Cerebellum (tissue), 4 donors: ENCODE measurements at places on chromosomes 12 and 14. TPM values are rescaled to one million over a fixed set of nuclear protein-coding genes. Genes with fewer than 3 reads are reported as not detected.

DNA sequence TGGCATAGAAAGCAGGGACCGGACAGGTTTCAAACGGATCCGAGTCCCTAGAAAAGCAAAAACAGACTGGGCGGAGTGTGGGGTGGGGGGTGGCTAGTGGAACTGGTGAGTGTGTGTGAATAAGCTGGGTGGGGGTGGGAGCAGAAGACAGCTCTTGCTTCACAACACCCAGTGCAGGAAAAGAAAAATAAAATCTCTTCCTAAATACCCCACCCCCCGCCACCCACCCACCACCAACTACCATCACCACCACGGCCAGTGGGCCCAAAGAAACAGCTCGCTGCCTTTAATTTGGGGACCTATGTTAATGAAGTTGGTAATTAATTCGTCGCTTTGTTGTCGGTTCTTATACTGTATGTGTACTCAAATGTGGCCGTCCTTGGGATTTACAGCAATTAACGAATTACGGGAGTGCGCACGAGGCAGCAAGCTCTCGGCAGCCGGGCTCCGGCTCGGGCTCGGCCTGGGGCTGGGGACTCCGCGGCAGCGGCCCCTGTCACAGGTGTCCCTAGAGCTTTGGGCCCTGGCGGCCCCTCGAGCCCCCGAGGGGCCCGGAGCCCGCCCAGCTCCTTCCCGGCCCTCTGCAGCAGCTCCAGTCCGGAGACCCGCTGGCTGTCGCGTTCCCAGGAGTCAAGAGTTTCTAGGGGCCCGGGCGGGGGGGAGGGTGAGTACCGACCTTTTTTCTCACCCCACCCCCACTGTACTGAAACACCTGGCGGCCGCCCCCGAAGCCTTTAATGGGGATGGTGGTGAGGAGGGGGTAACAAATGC lies 1.5 kb upstream of the OTX2 start:
- no peak for DNase-seq

DNA sequence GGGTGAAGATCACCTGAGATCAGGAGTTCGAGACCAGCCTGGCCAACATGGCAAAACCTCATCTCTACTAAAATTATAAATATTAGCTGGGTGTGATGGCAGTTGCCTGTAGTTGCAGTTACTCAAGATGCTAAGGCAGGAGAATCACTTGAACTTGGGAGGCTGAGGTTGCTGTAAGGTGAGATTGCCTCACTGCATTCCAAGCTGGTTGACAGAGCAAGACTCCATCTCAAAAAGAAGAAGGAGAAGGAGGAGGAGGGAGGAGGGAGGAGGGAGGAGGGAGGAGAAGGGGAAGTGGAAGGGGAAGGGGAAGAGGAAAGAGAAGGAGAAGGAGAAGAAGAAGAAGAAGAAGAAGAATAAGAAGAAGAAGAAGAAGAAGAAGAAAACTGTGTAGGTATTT lies 17.0 kb downstream of the RNASE10 start:
- DNase-seq = no peak

DNA sequence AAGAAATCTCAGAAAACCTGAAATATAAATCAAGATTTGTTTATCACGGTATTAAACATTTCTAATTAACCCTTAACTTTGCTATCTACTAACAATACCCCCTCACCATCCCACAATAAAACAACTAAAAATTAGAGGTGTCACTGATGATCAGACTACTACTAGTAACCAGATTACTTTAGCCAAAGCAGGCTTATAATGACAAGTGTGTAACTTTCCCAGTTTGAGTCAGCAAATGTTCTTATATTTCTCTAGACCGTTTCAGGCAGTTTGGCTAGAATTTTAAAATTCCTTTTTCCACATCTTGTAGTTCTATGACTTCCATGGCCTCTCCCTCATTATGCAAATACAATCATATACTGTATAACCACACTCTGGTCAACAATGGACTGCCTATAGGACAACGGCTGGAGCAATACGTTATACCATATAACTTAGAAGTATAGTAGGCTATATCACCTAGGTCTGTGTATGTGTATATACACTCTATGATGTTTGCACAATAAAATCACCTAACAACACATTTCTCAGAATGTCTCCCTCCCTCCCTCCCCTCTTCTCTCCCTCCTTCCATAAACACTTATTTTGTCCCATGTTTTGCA lies 102.1 kb downstream of the DENND5B start:
- DNase-seq = no peak

DNA sequence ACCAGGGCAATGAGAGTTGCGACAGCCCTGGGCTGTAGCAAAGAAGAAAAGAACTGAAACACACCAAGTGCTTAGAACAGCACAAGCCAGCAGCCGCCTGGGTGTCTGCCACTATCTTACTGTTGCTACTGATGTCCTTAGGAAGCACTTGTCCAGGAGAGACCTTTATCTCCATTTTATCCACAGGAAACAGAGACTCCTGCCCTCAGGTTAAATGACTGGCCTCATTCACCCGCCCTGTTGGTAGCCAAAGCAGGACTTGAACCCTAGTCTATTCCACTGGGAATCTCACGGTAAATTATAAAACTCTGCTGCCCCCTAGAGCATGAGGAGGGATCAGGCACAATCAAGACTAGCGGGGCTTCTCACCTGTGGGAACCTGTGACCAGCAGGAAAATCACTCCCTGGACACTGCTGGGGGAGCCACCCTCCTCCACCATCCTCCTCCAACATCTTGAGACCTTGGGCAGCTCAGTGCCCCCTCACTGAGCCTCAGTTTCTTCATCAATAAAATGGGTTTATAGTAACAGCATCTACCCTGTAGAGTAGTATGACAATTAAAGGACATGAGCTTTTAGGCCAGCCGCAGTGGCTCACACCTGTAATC lies 20.5 kb upstream of the TESC start:
- no peak for DNase-seq

- no peak for DNase-seq
These were observed 25.4 kb upstream of the C14orf180 start for GRCh38 chr14:104554088-104554607.

GRCh38 chr14:51073731-51074130 lies 21.2 kb downstream of the TRIM9 start:
- DNase-seq = no peak

GRCh38 chr12:54381136-54381535 lies 3.4 kb downstream of the ZNF385A start:
- DNase-seq = no peak

GRCh38 chr12:54371328-54372112 lies 7.2 kb upstream of the GPR84 start:
- no peak for DNase-seq

DNA sequence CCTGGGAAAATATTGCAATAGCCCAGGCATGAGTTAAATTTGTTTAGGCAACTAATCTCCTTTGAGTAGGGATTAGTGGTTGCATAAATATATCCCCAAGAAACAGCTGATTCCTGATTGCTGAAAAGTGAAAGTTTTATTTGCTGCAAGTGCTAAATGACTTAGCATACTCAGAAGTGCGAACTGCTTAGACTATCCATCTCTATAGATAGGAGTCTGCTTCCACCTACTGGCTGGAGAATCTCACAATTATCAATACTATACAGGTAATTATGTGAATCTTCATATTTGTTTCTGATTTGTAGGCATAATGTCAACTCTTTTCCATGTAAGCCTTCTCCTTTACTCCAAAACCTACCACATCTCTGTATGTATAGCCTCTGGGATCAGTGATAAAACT lies 12.0 kb upstream of the SLCO1B3 start:
- DNase-seq = peak; percentile 17

DNA sequence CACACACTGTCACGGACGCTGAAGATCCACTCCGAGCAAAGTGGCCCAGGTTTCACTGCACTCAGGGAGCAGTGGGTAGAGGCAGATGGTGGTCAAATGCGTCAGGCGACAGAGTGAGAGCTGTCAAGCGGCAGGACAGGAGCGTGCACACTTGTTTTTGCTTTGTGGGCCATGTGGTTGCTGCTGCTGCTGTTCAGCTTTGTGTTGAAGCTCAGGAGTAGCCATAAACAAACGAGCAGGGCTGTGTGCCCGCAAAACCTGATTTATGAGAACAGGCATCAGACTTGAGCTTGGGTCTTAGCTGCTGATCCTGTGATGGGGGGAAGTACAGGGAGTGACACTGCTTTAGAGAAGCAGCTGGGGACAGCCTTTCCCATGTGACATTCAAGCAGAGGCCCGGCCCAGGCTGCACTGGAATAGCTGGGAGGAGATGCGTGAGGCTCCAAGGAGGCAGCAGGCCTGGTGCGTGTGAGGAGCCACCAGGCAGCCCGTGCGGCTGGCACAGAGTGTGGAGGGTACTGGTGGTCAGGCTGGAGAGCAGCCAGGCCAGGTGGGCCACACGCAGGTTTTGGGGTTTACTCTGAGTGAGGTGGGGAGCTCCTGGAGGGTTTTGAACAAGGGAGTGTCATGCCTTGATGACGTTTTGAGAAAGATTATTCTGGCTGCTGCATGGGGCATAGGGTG lies 31.1 kb upstream of the ASPG start:
- DNase-seq = no peak

- no peak for DNase-seq
These were observed 91.9 kb downstream of the FRMD6 start for GRCh38 chr14:51743588-51744000.

DNA sequence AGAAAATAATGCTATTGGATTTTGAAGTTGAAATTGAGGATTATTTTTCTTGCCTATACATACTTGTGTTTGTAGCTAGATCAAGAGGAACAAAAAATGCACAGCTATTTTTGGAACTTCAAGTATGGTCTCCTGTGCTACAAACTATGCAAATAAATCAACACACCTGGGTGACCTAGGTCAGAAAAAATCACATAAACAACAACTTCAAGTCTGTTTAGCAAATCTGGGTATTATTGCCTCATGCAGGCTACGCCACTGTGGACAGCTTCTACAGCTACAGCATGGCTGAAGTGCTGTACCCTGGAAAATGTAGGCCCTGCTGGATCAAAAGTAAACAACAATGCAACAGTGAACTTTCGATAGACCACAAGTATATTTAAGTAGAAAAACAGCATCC lies 87.5 kb downstream of the SLC6A15 start:
- no peak for DNase-seq

DNA sequence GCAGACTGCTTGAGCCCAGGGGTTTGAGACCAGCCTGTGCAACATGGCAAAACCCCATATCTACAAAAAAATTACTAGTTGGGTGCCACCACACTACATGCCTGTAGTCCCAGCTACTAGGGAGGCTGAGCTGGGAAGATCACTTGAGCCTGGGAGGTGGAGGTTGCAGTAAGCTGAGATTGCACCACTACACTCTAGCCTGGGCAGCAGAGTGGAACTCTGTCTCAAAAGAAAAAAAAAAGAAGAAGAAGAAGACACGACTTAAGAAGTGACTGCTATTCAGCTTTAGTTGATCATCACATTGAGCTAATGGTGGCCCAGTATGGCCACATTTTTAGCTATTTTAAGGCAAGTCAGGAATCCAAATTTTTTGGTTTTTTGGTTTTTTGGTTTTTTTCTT lies 8.9 kb upstream of the METTL17 start:
- no peak for DNase-seq

- DNase-seq = no peak
These were observed 33.8 kb upstream of the ATP2B1 start for GRCh38 chr12:89742337-89743022.

DNA sequence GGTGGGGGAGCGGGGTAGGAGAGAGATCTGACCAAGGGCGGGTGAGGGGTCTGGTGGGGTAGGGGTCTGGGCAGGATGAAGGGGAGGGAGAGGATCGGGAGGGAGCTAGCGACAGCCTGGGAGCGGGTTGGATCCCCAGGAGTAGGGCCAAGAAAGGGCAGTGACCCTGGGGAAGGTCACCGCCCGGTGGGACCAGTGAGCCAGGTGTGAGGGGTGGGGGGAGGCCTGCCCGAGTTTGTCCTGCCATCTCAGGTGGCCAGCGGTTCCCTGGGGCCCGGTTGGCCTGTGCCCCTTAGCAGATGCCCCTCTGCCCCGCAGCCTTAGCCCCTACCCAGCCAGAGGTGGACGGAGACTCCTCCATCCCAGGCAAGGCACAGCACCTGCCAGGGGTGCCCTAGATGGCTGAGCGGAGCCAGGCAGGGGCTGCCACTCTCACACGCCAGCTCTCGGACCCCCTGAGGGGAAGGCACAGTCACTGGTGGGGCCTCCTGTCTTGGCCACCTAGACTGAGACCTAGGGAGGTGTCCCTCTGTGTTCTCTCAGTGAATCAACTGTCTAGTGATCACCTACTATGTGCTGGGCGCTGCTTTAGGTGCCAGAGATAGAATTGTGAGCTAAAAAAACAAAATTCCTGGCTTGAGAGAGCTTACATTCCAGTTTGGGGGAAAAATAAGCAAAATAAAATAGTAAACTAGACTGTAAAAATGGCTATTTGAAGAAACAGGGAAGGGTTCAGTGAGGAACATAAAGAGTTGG lies 629 bp upstream of the TTC7B start:
- DNase-seq = peak; percentile 12

- no peak for DNase-seq
These were observed 41.3 kb upstream of the C12orf71 start for GRCh38 chr12:27123642-27124041.

- no peak for DNase-seq
These were observed 59.7 kb downstream of the FUT8 start for GRCh38 chr14:65472189-65472588.

- DNase-seq = peak; percentile 10
These were observed 97.4 kb downstream of the PLXNC1 start for GRCh38 chr12:94245631-94246383.

DNA sequence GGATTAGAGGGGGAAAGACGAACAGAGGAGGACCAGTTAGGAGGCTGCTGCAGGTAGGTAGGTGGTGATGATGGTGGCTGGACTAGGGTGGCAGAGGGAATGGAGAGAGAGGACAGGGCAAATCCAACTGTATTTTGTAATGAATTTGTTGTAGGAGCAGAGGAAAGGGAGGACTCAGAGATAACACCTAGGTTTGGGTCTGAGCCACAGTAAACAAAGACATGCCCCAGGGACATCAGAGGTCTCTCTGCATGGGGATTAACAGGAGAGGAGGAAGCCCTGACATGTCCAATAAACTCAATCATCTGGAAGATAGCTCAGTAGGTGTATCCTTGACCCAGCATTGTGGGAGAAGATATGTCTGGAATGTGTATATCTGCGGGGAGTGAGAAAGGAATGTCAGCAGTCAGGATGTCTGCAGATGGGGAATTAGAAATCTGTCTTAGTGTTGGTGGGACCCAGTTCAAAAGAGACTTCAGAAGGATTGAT lies 4.7 kb upstream of the SLC48A1 start:
- DNase-seq = no peak

GRCh38 chr12:53577941-53578352 lies 48.2 kb downstream of the ATF7 start:
- no peak for DNase-seq

GRCh38 chr14:32230181-32230580 lies 27.1 kb upstream of the RNU6-8 start:
- no peak for DNase-seq

GRCh38 chr14:58082491-58083098 lies 69.4 kb downstream of the ARMH4 start:
- DNase-seq = peak; percentile 19

The APOLD1 gene
- total RNA-seq = 30.2 TPM

The GZMB gene
- not detected for total RNA-seq

The HOXC11 gene
- total RNA-seq = not detected

The LALBA gene
- total RNA-seq = not detected

The SIX4 gene
- 1.3 TPM for total RNA-seq

The RFLNA gene
- total RNA-seq = 8.5 TPM

The APOF gene
- not detected for total RNA-seq

The LPCAT3 gene
- total RNA-seq = 13.6 TPM

The NANOG gene
- 0.27 TPM for total RNA-seq

The NYNRIN gene
- total RNA-seq = 31.8 TPM

The GXYLT1 gene
- total RNA-seq = 15.1 TPM

The DDX47 gene
- 47.8 TPM for total RNA-seq

The EPYC gene
- total RNA-seq = not detected
